ENCODE measurements at places on chromosomes 2 and 18.

DNA sequence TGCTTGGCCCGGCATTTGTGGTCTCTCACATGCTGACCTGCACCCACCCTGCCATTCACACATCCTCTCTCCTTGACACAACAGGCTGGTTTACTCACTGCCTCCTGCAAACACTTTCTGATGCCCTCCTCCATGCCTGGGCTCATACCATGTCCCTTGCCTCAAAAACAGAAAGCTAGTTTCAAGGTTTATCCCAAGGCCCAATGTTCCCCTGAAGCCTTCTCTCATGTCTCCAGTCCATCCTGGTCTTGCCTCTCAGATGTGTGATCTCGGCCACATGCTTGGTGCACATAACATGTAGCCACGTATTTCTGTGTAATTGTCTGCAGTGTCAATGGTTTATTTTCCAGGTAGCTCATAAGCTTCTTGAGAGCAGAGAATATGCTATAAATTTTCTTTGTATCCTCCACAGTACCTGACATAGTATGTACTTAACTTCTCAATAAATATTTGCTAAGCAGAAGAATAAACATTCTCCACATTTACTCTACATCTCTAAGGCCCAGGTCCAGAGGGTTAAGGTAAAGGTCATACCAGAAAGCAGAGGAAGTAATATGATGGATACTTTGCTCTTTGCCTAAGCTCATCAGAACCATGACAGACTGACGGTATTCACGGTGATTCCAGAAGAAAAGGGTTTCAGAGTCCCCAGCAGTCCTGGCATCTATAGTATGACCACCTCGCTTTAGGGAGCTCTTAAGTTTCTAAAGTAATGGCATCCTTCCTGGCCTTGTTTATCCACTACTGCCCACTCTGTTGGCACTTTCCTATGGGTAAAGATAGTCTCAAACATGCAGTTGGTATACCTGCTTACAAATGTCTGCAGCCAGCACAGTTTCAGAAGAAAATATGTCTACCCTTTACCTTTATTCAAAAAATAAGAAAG, 163.4 kb upstream of the ZFP36L2 start:
- DNase-seq: no peak

DNA sequence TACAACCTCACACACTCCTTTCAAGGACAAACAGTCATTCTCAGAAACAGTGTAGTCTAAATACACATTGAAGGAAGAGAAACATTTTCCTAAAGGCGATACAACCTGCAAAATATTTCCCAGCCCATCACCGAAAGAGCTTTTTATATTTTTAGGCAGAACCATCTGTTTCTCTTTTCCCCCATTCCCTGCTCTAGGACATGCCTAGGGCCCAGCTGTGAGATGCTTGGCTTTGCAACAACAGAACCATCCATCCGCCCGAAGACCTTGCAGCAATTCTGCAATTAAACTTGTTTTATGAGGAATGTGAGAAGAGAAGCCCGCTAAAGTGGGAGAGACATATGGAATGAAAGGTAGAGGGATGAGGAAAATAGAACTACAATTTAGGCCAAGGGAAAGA, 105.6 kb upstream of the RFX8 start:
- no peak for DNase-seq

DNA sequence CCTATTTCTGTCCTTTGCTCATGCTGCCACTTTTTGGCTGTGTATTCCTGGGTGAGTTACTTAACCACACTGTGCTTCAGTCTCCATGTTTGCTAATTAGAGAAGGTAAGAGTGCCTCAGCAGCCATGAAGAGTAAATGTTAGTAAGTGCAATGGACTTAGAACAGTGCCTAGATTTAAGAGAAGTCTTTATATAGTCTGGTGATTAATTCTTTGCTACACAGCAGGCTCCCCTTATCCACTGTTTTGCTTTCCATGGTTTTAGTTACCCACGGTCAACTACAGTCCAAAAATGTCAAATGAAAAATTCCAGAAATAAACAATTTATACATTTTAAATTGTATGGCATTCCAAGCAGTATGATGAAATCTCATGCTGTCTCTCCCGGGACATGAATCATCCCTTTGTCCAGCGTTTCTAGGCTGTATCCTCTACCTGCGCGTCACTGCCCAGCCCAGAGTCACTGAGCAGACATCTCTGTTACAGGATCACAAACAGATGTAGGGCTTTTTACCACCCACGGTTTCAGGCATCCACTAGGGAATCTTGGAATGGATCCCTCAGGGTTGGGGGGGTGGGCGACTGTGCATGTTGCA, 91.0 kb downstream of the CTIF start:
- DNase-seq: no peak

DNA sequence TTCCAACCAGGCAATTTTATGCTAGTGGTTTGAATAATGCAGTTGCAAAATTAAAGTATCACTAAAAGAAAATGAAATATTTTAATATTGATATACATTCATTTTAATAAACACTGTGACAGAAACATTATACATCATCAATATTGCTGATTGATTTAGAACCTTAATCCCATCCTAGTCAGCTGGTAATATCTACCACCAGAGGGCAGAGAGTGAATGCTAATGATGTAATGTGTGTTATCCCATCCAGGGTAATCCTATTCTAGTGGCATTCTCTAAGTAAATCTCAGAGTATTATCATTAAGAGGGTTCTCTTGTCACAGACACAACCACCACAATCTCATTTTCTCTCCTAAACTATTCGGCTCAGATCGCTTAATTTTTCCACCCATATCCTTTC, 477.4 kb downstream of the CPS1 start:
- no peak for DNase-seq

DNA sequence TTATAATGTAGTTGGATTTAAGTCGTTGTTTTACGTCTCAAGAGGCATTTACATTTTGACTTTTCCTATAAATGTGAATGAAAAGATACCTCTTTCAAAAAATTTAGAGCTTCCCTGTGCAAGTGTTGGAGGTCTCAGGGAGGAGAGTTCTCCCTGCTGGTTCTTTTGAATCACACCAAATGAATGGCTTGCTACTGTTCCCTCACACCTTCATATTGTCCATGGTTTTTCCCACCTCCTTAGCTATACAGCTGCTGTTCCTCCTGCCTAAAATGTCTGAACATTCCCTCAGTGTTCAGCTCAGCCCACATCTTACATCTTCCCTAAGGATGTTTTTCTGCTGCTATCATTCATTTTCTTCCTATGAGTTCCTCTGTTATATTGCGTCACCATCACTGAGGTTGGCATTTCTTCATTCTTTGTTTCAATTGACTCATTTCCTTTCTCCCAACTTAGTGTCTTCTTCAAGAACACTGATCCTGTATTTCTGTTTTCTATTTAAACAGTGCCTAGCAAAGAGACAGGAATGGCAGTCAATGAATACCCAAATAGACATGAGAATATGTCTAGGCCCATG, 46.0 kb downstream of the COX7A2L start:
- DNase-seq: no peak

- no peak for DNase-seq
Measured at GRCh38 chr2:60485055-60485454, 68.4 kb downstream of the BCL11A start.

- no peak for DNase-seq
Measured at GRCh38 chr2:194867328-194867727, 789.7 kb upstream of the SLC39A10 start.

- no peak for DNase-seq
Measured at GRCh38 chr2:13137679-13138078, 420.9 kb downstream of the TRIB2 start.

DNA sequence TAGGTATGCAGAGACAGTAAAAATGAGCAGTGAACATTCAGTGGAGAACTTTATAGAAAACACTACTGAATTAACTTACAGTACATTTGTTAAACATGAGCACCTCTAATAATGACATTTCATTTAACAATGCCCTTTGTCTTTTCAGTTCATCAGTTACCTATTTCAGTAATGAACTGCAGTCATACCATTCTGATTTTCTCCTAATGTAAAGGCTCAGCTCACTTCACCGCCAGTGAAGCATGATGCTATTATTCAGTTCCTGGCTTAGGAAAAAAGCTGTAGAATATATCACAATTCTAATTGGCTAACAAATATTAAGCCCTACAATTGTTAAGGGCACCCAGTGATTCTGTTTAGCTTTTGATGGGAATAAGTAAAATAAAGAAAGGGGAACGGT, 37.1 kb upstream of the CCDC93 start:
- no peak for DNase-seq

DNA sequence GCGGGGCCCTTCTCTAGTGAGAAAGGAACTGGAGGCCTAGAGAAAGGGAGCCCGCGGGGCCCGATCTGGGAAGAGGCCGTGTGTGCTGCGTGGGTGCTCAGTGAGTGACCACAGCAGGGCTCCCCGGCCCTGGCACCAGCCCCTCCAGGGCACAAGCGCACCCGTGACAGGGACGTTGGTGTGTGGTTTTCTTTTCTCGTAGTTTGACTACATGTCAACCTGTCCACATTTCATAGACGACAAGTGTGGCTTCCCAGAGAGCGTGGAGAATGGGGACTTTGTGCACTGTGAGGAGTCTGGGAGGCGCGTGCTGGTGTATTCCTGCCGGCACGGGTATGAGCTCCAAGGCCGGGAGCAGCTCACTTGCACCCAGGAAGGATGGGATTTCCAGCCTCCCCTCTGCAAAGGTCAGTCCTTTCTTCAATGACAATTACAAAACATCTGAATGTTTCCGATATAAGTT, 83.1 kb downstream of the TPO start:
- DNase-seq: no peak

GRCh38 chr2:168072626-168073303, 174.6 kb downstream of the STK39 start:
- no peak for DNase-seq

- no peak for DNase-seq
Measured at GRCh38 chr18:77146249-77147080, 13.9 kb upstream of the MBP start.

GRCh38 chr2:25389161-25389560, 47.4 kb upstream of the DNMT3A start:
- no peak for DNase-seq

DNA sequence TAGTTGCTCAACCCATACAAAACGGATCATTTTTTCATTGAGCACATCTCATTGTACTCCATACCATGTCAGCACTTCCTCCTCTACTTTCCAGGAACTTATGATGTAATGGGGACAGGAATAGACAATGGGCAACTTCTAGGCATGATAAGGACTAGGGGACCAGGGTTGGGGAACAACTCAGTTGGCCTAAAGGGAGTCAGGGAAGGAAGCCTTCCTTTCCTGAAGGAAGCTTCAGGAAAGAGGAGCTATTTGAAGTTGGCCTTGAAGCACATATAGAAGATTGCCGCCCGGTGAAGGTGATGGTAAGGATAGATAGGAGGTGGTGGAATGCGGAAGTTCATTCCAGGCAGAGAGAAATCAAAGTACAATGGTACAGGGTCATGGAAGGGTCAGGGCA, 283.9 kb downstream of the SLC8A1 start:
- DNase-seq: no peak

DNA sequence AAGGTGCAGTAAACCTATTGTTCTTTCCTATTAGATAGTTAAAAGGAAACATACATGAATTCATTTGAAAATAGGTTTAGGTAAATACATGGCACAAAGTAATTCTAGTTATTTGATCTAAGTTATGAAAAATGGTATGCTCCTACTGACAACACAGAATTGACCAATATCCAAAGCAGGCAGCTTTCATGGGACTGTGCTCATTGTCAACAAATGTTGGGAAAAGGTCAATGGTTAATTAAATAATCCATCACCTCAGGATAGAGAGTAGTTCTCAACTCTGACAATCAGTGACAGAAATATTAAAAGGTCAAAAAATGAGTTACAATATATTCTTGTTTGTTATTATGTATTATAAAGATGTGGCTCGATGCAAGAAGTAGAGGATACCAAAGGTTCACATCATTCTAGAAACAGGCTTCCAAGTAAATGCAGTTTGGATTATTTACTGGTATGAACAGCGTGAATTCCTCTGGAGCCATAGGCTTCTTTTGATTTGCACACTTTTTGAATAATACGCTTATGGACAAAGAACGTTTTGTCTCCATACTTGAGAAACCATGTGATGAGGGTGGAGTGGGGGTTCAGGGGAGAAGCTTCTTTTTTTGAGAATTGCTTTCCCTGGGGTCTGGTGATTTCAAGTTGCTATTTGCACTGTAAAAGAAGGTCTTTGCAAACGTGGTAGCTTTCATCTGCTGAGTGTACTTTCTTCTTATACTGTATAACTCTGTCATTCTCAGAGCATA, 422.0 kb upstream of the ZEB2 start:
- no peak for DNase-seq

DNA sequence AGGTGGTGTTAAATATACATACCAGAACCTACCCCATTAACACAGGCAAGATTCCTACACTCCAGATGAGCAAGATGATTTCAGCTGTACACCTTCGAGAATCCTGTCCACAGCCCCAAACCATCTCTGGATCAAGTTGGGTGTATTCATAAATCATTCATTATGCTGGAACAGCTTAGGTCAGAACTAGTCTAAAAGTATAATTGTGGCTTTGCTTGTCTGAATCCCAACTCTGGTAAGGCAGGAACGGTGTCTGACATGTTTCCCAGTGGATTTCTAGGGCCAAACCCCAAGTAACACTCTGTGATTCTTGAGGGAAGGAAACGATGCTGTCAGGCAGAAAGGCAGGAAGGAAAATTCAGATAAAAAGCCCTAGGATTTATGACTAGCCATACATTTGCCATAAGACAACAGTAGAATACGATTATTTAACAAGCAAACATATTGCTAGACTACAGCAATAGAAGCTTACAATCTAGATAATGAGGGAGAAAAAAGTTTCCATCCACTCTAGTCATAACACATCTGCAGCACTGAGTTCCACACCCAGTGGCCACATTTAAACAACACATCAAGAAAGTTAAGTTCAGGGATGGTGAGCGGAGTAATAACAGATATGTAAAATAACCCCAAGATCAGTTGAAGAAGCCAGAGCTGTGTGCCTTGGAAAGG, 444.8 kb downstream of the RND3 start:
- DNase-seq: no peak

GRCh38 chr2:101111917-101112771, 39.0 kb downstream of the TBC1D8 start:
- DNase-seq: no peak

DNA sequence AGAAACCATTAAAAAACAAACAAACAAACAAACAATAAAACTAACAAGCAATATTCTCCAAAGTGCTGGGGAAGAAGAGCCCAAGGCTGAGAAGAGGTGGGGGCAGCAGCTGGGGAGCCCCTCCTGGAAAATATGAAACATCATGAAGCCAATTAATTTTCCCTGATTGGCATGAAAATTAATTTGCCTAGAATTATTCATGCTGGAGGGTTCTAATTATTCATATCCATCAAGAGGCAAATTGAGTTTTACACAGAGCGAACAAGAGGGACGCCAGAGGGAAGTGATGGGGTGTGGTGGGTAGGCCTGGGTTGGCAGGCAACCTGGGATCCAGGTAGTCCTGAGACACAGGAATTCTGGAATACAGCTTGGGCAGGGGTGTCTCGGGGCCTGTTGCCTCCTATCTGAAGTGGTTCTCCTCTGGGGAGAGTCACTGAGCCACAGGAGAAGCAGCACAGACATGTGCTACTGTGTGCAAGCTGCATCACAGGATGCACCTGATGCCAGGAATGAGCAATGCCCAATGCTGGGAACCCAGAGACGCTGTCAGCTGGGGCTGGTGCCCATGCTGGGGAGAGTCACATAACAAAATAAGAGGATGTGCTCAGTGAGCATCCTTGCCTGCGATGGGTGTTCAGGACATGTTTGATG, 100.5 kb downstream of the TEX51 start:
- DNase-seq: no peak

- DNase-seq: no peak
Measured at GRCh38 chr2:5373200-5373599, 319.0 kb upstream of the SOX11 start.

Measured in activated CD8-positive, alpha-beta memory T cell treated with anti-CD3 and anti-CD28 coated beads for 1 hour (primary cell).